ENCODE measurements at places on chromosomes 6 and 20. TPM values are rescaled to one million over a fixed set of nuclear protein-coding genes. Genes with fewer than 3 reads are reported as not detected.
A peak's percentile ranks its signal among the peaks of the same experiment; 100 is the strongest.

DNA sequence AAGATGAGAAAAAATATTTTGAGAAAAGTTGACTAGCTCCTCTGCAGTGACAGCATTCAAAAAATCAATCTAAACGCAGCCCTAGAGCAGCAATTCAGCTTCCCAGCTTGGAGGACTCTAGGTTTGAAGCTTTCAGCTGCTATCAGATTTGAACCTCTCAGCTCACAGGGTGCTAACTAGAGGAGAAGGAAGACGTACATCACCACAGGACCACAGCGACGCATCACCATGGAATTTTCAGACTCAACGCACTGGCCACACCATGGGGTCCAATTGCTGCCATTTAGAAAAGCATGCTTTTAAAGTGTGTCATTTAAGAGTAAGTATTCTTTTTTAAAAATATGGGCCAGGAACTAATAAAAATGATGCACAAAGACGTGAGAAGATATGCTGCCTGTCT, 45.0 kb upstream of the FUCA2 start:
- peak; percentile 93 for DNase-seq
- peaks cover 7% of the 10 kb centered on the region for H3K4me1 ChIP-seq
- no peak overlapping the region for H3K4me3 ChIP-seq
- H3K27me3 ChIP-seq = no peaks in the 10 kb centered on the region
- no peaks in the 10 kb centered on the region for H3K36me3 ChIP-seq

- no peak overlapping the region for H3K4me3 ChIP-seq
- DNase-seq = no peak
- no peak overlapping the region for H3K27ac ChIP-seq
- H3K36me3 ChIP-seq = no peaks in the 10 kb centered on the region
- H3K27me3 ChIP-seq = no peaks in the 10 kb centered on the region
Measured at GRCh38 chr6:95658886-95659285, 81.6 kb downstream of the MANEA start.

DNA sequence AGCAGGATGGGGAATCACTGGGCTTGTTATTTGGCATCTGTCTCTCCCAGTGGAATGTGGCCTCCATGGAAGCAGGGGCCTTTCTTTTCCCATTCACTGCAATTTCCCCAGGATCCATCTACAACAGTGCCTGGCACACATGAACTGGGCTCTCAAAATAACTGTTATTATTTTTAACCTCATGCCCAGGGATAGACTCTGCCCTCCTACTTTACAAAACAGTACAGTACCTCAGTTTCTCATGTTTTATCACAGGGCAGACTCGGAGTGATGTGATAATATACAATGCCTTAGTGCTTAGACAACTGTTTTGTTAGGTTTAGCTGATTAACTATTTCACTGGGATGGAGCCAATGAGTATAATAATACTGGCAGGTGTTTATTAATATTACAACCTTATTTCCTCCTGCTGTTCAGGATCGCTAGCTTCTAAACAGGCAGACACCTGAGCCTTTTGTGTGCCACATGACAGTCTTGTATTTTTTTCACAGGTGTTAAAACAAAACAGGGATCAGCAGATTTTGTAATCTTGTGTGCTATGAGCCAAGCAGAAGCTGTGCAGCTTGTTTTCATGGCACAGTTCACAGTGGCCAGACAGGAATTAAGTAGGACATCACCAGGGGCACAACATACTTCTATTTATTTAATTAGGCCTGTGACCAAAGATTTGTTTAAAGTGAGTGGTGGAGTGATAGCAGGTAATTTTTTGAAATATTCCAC, 157.7 kb upstream of the EYA4 start:
- no peaks in the 10 kb centered on the region for H3K27me3 ChIP-seq
- no peak overlapping the region for H3K27ac ChIP-seq
- H3K36me3 ChIP-seq = no peaks in the 10 kb centered on the region

DNA sequence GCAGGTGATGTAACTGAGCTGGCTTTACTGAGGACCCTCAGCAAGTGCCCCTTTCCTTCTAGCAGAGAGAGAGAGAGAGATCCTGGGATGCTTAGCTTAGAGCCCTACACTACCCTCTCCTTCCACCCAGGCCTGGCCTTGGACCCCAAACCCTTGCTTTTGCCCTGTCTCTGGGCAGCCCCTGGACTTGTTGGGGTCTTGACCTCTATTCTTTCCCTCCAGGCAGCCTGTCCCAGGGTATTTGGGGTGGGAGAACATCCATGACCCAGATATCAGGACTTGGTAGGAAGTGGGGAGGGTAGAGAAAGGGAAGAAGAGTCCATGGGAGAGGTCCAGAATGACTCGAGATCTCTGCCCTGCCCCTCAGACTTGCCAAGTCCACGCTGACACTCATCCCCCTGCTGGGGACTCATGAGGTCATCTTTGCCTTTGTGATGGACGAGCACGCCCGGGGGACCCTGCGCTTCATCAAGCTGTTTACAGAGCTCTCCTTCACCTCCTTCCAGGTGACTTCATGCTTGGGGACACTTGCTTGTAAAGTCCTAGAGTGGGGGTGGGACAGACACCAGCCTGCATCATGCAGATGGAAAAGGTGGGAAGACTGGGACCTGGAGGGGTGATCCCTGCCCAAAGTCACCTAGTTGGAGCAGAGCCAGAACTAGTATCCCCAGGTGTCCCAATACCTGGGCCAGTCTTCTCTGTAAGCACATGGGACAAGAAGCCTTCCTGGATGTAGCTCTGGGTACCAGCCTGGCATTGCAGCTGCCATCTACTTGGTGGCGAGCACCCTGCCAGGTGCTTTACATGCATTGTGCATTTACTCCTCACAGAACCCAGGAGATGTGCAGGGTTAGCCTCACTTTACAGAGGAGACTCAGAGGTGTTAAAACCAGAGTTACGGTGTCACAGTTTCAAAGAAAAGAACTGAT, 30.9 kb downstream of the GLP1R start:
- no peaks in the 10 kb centered on the region for H3K36me3 ChIP-seq
- H3K4me1 ChIP-seq = no peaks in the 10 kb centered on the region
- no peak overlapping the region for H3K27ac ChIP-seq
- no peak overlapping the region for H3K4me3 ChIP-seq

DNA sequence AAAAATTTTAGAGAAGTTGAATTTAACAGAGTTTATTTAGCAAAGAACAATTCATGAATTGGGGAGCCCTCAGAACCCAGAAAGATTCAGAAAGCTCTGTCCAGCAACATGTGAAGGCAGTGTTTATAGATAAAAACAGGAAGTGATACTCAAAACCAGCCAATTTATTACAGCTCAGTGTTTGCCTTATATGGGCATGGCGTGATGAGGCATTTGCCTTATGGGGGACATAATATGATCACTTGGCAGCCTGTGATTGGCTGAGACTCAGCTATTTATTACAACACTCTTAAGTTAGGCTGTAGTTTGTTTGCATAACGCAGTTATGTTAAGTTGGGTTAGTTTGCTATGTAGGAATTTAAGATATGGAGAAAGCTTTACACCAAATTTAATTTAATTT, 11.5 kb downstream of the HLA-DPA1 start:
- peak; percentile 41 for DNase-seq
- no peaks in the 10 kb centered on the region for H3K4me1 ChIP-seq
- no peaks in the 10 kb centered on the region for H3K36me3 ChIP-seq
- H3K27me3 ChIP-seq = no peaks in the 10 kb centered on the region
- H3K4me3 ChIP-seq = no peak overlapping the region

- no peaks in the 10 kb centered on the region for H3K27me3 ChIP-seq
- H3K27ac ChIP-seq = no peak overlapping the region
- DNase-seq = no peak
- H3K36me3 ChIP-seq = no peaks in the 10 kb centered on the region
- H3K4me1 ChIP-seq = no peaks in the 10 kb centered on the region
Measured at GRCh38 chr6:83609248-83609647, 96.9 kb downstream of the PRSS35 start.

DNA sequence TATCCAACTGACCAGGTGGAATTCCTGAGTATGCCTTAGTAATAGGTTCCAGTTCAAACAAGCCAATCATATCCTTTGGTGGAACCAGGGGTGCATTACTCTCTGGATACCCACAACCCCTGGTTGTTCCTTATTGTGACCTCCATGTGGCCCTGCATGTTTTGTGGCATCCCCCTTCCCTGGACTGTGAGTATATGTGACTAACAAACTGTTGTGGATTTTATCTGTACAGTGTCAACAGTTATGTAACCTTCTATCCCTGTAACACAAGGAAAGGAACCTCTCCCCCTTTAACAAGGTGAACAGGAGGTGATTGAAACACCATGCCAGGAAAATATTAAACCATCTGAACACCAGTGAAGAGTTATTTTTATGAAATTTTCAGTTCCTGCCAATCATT, 46.2 kb downstream of the MLIP start:
- no peak overlapping the region for H3K27ac ChIP-seq
- H3K27me3 ChIP-seq = no peaks in the 10 kb centered on the region
- no peak overlapping the region for H3K4me3 ChIP-seq
- H3K4me1 ChIP-seq = no peaks in the 10 kb centered on the region
- no peaks in the 10 kb centered on the region for H3K36me3 ChIP-seq
- DNase-seq = no peak

Gene INSM1
- total RNA-seq = not detected

Gene PGC
- not detected for total RNA-seq

Gene ATP6V1G2
- total RNA-seq = 4.1 TPM

GRCh38 chr20:47508278-47508677, 6.6 kb downstream of the NCOA3 start:
- H3K4me1 ChIP-seq = no peaks in the 10 kb centered on the region
- no peak overlapping the region for H3K4me3 ChIP-seq
- DNase-seq = no peak
- H3K27me3 ChIP-seq = no peaks in the 10 kb centered on the region

DNA sequence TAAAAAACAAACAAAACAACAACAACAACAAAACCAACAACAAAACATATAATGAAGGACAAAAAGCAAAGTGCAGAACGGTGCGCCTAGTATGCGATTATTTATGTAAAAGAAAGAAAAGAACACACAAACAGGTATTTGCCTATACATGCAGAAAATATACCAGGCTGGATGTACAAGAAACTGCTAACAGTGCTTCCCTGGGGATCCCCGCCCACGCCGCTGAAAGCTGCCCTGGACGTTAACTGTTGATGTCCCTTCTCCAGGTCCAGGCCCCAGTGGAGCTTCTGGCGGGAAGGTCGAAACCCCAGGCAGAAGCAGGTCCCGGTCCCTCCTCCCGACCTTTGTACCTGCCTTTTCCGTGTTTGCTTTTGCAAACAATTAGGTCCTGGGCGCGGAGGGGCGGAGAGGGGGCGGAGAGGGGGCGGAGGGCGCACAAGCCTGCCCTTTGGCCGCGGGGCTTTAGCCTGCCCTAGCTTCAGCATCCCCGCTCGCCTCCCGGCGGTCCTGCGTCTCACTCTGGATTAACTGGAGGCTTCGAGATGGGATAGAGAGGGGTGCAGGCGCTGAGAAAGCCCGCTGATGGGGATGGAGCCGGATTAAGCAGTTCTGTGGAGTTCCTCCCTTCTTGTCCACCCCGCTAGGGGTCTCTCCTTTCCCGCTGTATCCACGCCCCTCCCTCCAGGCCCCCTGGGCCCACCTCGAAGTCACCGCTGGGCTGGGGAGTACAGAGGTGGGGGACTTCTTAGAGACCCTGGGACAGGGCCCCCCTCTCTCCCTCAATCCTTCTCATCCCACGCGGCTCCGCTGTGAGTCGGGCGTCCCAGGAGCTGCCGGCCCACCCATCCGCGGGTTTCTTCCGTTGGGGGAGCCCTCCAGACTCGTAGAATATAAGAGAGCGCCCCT, 8.2 kb upstream of the AHCY start:
- H3K27me3 ChIP-seq = no peaks in the 10 kb centered on the region
- H3K27ac ChIP-seq = no peak overlapping the region

- no peaks in the 10 kb centered on the region for H3K36me3 ChIP-seq
- peaks cover 26% of the 10 kb centered on the region for H3K4me1 ChIP-seq
- no peak overlapping the region for H3K27ac ChIP-seq
Measured at GRCh38 chr6:107667790-107668189, 156.3 kb downstream of the SCML4 start.

Gene SLC17A9
- 6.4 TPM for total RNA-seq

GRCh38 chr6:14881398-14881797, 364.5 kb upstream of the JARID2 start:
- DNase-seq = peak; percentile 85
- no peaks in the 10 kb centered on the region for H3K27me3 ChIP-seq
- no peaks in the 10 kb centered on the region for H3K36me3 ChIP-seq
- peaks cover 6% of the 10 kb centered on the region for H3K4me1 ChIP-seq
- H3K27ac ChIP-seq = no peak overlapping the region
- H3K4me3 ChIP-seq = no peak overlapping the region

Gene SRSF12
- 0.33 TPM for total RNA-seq

GRCh38 chr20:10217721-10218410, 764 bp upstream of the SNAP25 start:
- H3K27me3 ChIP-seq = peaks cover 4% of the 10 kb centered on the region
- DNase-seq = peak; percentile 99
- H3K36me3 ChIP-seq = no peaks in the 10 kb centered on the region
- H3K4me3 ChIP-seq = peak overlapping the region; percentile 47
- peaks cover 4% of the 10 kb centered on the region for H3K4me1 ChIP-seq
